Lung (tissue), 17 donors: ENCODE measurements at places on chromosomes 4 and X.

GRCh38 chr4:102625232-102625930 is 124.2 kb downstream of the NFKB1 start:
- peak; percentile 50 for DNase-seq

- peak; percentile 34 for DNase-seq
Observed at GRCh38 chrX:54181202-54181953, 1.7 kb downstream of the FAM120C start.

GRCh38 chrX:19540076-19540475 is 24.8 kb upstream of the MAP3K15 start:
- DNase-seq, result no peak

- no peak for DNase-seq
Observed at GRCh38 chr4:88756149-88756548, 58.5 kb upstream of the NAP1L5 start.

DNA sequence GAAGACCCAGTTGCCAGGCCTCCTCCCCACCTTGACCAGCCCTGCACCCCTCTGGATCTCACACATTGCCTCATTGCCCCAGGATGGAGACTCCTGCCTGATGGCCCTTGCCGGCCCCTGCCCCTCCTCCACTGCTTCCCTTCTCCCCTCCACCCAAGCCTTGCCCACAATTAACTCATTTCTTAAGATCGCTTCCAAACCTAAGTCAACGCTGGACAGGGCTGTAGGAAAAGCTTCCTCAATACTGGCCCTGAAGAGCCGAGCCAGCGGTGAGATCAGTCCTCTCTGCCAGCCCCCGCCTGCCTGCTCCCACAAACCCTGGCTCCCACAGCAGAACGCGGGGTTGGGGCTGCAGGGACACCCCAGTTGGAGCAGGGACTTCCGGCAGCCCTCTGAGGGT is 7.5 kb upstream of the HAUS7 start:
- peak; percentile 34 for DNase-seq

DNA sequence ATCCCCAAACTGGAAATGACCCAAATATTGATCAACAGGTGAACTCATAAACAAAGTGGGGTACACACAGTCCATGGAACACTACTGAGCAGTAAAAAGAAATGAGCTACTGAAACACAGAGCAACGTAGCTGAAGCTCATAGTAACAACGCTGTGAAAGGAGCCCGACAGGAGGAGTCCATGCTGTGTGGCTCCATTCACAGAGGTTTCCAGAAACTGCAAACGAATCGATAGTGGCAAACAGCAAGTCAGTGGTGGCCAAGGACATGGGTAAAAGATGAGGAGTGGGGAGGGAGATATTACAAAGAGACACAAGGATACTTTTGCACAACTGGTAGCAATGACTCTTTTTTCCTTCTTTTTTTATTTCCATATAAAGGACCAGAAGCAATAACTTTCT is 90.4 kb downstream of the HAUS3 start:
- no peak for DNase-seq

- no peak for DNase-seq
Observed at GRCh38 chr4:153489856-153490558, 23.8 kb downstream of the TMEM131L start.

GRCh38 chr4:139528377-139529005 is 27.5 kb downstream of the SETD7 start:
- DNase-seq, result peak; percentile 70
